ENCODE measurements at places on chromosomes 7 and 10. TPM values are rescaled to one million over a fixed set of nuclear protein-coding genes. Genes with fewer than 3 reads are reported as not detected.

DNA sequence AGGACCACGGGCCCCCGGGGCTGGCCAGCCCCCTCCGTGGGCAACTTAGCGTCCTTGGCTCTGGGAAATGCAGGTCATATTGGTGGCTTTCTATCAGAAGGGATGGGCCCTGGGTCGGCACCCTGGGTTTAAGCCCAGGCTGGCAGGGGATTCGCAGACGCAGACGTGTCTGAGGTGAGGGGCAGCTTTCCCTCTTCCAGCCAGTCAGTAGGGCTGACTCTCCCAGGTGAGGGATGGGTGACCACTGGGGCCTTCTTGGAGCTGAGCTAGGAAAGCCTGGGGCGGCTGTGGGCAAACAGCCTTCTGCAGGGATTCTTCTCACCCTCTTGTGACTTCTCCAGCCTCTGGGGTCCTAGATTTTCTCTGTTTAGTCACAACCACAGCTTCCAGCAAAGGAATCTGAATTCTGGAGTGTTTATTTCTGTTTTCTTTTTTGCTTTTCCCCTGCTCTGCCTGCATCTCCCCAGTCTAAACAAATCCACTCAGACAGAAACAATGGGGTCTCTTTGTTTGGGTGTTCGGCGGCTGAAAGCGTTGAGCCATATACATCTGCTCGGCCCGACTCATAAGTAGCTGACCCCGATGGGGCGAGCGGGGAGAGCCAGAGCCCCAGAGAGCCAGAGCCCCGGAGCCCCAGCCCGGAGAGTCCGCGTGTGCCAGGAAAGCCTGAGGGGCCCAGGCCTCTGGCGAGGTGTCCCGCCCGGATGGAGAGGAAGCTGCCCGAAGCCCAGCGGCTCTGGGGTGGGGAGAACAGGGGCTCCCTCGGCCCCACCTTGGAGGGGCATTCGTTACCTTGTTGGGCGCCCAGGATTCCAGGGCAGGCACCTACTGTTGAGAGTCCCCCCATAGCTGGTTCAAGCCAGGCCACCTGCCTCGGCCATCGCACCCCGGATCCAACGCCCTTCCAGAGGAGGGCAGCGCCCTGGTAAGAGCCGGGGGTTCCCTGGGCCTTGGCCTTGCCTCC is 2.0 kb downstream of the MNX1 start:
- peak; percentile 80 for DNase-seq

- no peak for DNase-seq
Measured at GRCh38 chr10:99467236-99467999, 37.0 kb upstream of the GOT1 start.

- no peak for DNase-seq
Measured at GRCh38 chr7:148330124-148330818, 260.3 kb upstream of the C7orf33 start.

Gene ST8SIA6
- total RNA-seq = 2.2 TPM

Gene IQUB
- 0.22 TPM for total RNA-seq

Gene ACSM6
- total RNA-seq = 4.3 TPM

Gene PON3
- total RNA-seq = 15.9 TPM

Gene ZNF365
- total RNA-seq = 4.7 TPM

Measured in lower leg skin (tissue), 4 donors.